ENCODE measurements at places on chromosomes 13 and 19.

- DNase-seq = no peak
Measured at GRCh38 chr13:95251641-95252040, 49.6 kb downstream of the ABCC4 start.

GRCh38 chr19:20237773-20238623 lies 71.0 kb downstream of the ZNF486 start:
- peak; percentile 89 for DNase-seq

- DNase-seq = no peak
Measured at GRCh38 chr13:106464076-106464475, 71.4 kb downstream of the EFNB2 start.

DNA sequence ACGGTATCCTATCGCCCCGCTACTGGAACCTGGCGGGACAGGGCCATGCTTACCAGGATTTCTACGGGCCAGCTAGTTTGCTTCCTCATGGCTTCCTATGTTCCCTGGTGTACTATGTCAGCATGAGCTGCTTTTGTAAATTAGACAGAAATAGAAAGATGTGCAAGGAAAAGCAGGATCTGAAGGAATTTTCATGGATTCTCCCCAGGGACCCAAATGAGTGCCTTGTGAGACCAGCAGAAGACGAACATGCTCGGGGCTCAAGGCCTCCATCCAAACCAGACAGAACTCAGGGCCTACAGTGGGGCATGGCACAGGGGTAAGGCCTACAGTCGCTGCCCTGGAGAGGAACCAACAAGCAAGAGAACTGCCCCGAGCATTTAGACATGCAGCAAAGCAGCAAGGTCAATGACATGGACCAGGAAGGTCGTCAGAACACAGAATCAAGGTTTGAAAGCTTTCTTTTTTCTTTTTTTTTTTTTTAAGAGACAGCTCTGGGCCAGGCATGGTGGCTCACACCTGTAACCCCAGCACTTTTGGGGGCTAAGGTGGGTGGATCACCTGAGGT lies 17.3 kb downstream of the EPS15L1 start:
- DNase-seq = no peak

DNA sequence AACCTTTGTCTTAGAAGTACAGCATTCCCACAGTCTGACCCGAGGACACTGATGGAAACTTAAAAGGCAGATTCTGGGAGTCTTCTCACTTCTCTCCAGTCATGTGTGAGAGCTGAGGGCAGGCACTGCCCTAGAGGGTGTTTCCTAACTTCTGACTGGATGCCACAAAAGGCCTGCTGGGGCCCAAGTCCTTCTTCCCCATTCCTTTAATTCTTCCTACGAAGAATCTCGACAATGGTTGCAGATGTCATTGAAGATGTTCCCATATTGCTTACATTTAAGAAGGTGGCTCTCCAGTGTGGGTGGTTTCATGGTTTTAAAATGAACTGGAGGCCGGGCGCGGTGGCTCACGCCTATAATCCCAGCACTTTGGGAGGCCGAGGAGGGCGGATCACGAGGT lies 27.4 kb upstream of the ZNF564 start:
- DNase-seq = no peak

GRCh38 chr13:92137520-92137919 lies 739.1 kb downstream of the GPC5 start:
- DNase-seq = no peak

DNA sequence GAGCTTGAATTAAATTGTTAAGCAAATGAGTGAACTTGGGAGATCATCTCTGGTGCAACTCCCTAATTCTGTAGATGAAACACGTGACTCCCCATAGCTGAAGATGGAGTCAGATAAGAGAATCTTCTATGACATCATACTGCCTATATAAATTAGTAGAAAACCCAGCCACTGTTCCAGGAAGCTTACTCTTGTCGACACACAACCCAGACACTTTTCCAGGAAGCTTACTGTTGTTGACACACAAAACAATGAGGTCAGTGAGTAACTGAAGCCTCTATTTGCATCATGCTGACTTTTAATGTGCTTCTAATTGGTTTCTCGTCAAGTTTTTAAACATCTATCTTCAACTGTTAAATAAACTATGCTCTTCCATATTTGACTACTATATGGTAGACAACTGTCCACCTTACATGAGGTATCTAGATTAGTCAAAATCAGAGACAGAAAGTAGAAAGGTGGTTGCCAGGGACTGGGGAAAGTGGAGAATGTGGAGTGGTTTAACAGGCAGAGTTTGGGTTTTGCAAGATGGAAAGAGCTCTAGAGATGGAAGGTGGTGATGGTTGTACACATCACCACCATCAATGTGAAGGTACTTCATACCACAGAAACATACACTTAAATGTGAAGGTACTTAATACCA lies 168.2 kb downstream of the FGF14 start:
- no peak for DNase-seq
